ENCODE measurements at places on chromosomes 16 and 17. TPM values are rescaled to one million over a fixed set of nuclear protein-coding genes. Genes with fewer than 3 reads are reported as not detected.

The KRTAP9-7 gene
- not detected for total RNA-seq

The TMC7 gene
- total RNA-seq, result 9.9 TPM

The MMP28 gene
- 8.4 TPM for total RNA-seq

The LGALS9B gene
- not detected for total RNA-seq

The SLFN11 gene
- 5.5 TPM for total RNA-seq

The SHMT1 gene
- 48.0 TPM for total RNA-seq

The CLEC18B gene
- total RNA-seq, result 0.13 TPM

The XAF1 gene
- not detected for total RNA-seq

The NPIPA3 gene
- 1.8 TPM for total RNA-seq
